Fibroblast of skin of back (primary cell): ENCODE measurements at places on chromosomes 6 and 20.

DNA sequence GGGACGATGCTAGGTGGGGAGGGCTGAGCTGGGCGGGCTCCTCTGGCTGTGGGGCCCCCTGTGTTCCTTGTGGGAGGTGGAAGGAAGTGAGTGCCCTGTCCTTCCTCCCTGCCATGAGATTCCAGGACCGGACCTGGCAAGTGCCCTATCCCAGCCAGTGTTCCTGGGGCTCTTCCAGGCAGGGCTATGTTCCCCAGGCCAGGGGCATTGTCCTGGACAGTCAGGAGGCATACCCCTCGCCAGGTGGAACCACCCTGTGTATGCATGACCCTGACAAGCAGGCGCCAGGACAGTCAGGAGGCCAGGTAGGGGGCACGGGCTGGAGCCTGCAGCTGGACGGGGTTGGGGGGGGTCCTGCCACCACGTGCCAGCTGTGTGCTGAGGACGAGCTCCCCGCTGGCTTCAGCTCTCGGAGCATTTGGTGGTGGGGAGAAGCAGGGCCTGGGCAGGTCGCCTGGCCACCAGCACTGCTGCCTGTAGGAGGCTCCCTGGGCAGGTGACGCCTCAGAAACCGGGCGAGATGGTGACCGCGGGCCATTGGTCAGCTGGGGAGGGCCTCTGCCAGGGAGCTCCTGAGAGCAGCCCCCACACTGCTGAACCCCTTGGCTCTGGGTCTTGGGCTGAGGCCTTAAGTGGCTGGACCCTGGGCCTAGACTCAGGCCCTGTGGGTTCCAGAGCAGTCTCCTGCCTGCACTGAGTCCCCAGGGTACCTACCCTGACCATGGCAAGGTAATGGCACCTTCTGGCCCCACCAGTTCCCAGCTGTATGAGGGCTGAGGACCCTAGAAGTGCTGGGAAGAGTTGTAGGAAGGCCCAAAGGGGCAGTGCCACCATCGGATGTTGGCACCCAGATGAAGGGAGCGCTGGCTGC lies 694 bp downstream of the SLC17A9 start:
- peak; percentile 22 for DNase-seq

- DNase-seq: peak; percentile 76
Measured at GRCh38 chr6:69887026-69887425, 20.7 kb downstream of the COL19A1 start.

DNA sequence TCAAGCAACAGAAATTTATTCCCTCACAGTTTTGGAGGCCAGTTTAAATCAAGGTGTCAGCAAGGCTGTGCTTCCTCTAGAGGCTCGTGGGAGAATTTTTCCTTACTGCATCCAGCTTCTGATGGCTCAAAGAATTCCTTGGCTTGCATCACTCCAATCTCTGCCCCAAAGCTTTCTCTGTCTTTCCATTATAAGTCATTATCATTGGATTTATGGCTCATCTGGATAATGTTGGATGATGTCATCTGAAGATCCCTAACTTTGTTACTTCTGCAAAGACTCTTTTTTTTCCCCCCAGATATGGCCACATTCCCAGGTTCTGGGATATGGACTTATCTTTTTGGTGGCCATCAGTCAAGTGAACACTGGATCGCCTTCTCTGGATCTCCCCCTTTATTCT lies 146.3 kb upstream of the B3GAT2 start:
- DNase-seq: no peak

- DNase-seq: peak; percentile 90
Measured at GRCh38 chr6:121691126-121691551, 255.7 kb downstream of the GJA1 start.

DNA sequence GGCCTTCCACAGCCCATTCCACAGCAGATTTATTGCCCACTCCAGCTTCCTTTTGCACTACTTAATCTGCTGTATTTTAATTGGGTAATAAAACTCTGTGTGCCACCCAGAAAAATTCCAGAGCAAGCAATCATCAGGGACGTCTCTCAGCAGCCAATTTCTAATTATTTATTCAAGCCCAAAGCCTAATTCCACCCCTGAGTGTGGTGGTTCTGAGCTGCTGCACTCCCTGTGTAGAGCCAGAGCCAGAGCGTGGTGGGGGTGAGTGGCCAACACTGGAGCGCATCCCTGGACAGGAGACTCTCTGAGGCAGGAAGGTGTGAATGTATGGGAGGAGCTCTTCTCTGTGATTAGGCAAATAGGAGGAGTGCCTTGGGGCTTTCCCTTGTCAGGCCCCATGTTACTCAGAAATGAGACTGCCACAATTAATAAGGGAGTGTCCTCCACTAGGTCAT lies 66.1 kb downstream of the CD24 start:
- no peak for DNase-seq

- DNase-seq: peak; percentile 28
Measured at GRCh38 chr20:31972471-31973021, 4.6 kb downstream of the XKR7 start.

DNA sequence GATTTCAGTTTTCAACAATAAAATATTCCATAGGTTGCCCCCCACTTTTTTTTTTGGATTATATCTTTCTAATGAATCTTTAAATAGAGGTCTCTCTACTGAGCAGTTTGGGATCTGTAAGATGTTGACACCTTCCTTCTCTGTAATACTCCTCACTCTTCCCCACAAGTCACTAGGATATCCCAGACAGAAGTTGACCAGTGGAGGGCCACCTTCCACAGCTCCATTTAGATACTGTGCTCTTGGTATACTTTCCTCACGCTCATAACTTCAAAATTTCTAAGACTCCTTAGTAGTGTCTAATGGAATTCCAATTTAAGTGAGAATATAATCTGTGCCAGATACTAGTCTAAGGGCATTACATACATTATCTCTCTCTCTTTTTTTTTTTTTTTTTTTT lies 159.0 kb upstream of the BEND3 start:
- no peak for DNase-seq

DNA sequence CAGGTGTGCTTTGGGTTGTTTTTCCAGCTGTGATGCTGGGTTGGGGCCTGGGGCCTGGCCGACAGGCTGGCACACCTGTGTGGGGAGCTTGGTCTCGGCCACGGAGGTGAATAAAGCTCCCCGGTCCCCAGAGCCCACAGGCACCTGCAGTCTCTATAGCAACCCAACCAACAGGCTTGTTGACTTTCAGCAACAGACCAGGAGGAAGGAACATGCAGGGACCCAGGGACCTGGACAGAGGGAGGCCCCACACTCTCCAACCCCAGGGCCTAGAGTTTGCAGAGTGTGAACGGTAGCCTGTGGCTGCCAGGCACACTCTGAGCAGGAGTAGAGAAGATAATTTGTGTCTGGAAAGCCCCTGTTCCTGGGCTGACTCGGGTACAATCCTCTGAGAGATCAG lies 14.6 kb upstream of the SYNJ2 start:
- no peak for DNase-seq

DNA sequence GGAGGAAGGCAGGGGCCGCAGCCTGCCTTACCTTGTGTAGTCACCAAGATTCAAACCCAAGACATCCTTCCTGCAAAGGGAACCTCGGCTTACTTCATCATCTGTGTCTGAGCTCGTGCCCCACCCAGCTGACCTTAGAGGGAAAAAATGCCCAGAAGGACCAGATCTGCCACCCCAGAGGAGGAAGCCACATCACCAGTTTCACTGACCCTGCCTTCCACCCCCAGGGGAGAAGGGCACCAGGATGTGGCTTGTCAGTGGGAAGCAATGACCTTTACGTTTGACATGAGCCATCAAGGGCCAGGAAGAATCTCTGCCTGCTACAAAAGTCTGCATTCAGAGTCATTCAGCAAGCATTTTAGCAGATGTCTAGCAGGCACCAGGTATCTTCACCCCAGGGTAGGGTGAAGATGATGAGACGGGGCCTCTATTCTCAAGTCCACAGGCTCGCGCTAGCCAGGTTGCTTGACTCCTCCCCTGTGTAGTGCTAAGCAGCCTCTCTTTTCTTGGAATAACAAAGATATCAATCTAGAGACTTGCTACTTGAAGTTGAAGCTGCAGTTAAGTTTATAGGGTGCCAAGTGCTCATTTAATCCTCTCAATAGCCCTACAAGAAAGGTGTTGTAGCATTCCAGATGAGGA lies 28.1 kb downstream of the HM13 start:
- peak; percentile 63 for DNase-seq

- no peak for DNase-seq
Measured at GRCh38 chr6:4853782-4854511, 77.7 kb downstream of the CDYL start.

- DNase-seq: peak; percentile 59
Measured at GRCh38 chr6:14791526-14791925, 454.3 kb upstream of the JARID2 start.

GRCh38 chr6:5243069-5243468 lies 17.7 kb downstream of the LYRM4 start:
- DNase-seq: no peak

GRCh38 chr20:62631336-62632308 lies 10.7 kb upstream of the SLCO4A1 start:
- DNase-seq: no peak

DNA sequence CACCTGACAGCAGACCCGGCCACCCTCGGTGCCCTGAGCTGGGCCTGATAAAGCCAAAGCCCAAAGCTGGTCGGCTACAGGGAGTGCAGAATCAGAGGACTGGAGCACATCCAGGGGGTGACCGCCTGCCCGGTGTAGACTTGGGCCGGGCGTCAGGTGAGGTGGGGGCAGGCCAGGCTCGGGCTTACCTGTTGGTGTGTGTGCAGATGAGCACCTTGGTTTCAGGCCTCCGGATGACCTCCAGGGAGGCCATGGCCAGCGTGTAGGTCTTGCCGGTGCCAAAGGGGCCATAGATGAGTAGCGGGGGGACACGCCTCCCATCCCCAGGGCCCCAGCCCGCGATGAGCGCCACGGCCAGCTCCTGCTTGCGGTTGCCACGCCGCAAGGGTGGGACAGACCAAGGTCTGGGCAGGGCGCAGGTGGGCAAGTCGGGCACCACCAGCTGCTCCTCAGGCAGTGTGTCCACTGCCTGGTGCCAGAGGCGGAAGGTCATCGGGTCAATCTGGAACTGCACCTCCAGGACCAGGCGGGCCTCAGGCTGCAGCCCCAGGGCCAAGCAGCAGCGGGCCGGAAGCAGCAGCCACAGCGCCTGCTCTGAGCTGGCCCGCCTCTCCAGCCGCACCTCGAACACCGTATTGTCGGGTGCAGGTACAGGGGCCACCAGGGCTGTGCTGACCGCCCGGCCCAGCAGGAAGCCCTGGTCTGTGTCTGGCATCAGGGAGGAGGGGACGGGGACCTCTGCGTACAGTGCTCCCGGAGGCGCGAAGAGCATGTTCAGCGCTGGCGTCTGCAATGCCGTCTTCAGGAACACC lies 5.7 kb downstream of the HELZ2 start:
- no peak for DNase-seq

DNA sequence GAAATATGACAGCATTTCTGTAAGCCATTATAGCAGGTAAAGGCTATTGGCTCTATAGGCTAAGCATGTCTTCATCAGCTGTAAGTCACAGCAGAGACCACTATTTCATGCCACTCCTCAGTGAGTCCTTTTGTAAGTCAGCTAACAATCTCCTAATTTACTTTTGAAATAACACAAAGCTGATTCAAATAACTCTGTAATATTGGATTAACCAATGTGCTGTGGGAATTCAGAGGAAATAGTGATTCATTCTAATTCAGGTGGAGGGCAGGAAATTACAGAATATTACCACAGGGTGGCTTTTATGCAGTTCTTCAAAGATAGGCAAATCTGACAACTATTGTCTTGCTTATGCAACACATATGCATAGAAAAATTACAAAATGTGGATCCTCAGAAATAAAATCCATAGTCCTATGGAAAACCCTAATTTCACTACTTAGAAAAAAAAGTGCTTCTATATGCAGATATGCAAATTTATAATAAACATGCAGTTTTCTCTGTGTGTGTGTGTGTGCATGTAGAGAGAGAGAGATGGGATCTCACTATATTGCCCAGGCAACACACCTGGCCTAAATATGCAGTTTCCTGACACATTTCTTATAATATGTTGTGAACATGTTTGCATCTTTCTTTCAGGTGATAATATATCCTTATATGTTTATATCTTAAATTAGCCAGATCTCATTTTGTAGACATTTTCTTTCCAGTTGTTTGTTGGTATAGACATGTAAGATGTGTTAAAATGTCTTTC lies 4.8 kb upstream of the SMIM28 start:
- DNase-seq: no peak

DNA sequence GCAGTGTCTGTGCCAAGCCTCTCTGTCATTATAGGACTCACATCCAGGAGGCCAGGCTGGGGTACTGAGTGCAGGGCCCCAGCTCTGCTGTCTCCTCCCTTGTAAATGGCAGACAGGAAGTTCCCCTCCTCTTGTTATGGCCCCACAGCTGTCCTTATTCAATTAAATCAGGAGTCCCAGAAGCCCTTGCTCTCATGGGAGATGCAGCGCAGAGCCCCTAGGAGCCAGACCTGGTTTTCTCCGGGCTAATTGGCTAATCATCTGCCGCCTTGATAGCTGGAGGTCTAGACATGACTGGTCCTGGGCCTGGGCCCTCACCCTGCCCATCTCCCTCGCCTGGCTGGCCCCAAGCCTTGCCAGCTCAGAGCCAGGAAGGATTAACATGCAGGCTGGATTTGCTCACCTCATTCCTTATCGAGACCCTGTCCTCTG lies 172.0 kb downstream of the VEGFA start:
- no peak for DNase-seq

DNA sequence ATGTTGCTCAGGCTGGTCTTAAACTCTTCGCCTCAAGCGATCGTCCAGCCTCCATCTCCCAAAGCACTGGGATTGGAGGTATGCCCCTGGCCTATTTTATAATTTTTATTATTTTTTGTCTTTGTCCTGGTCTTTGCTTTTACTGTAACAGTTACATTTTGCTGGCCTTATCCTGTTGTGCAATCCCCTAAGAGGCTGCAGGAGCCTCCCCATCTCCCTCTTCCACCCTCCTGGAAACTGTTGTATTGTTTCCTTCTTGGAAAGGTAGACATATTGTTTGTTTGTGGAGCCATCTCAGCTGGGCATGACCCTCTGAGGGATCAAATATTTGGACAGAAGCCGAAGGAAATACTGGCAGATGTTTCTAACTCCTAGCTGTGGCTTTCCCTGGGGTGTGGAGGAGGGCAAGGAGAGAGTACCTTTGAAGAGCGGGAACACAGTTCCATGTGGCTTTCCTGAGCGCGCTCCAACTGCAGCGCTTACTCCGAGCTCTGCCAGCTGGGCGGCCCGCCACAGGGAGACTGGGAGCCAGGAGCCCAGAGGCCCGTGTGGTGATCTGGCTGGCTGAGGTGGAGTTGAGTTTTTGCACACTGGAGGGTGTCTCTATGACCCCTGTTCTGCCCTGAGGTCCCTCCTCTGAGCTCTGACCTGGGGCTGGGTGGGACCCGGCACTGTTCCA lies 4.9 kb downstream of the MAPK13 start:
- no peak for DNase-seq

- no peak for DNase-seq
Measured at GRCh38 chr20:1577906-1578305, 20.4 kb upstream of the SIRPD start.

DNA sequence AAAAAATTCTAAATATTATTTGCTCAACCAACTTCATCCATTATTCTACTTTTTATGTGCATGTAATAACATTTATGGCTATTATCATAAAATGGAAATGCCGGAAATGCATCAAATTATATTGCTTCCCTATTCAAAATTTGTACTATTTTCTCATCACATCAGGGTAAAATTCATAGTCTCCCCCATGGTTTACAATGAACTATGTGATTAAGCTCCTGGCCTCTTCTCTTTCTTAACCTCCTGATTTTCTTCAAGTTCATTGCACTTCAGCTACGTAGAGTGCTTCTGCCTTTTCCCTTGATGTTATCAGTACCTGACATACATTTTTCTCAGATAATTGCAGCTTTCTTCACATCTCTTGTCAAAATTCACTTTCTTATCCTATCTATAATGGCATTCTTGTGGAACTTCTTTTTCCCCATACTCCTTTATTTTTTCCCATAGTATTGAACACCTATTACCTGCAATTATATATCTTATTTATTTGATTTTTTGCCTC lies 699.1 kb upstream of the ADGRB3 start:
- DNase-seq: no peak
